Mucosa of gallbladder (tissue), 1 donor: ENCODE measurements at places on chromosomes 16 and 17. TPM values are rescaled to one million over a fixed set of nuclear protein-coding genes. Genes with fewer than 3 reads are reported as not detected.
A peak's percentile ranks its signal among the peaks of the same experiment; 100 is the strongest.

GRCh38 chr16:10037751-10038150 is 144.5 kb downstream of the GRIN2A start:
- no peak for DNase-seq

DNA sequence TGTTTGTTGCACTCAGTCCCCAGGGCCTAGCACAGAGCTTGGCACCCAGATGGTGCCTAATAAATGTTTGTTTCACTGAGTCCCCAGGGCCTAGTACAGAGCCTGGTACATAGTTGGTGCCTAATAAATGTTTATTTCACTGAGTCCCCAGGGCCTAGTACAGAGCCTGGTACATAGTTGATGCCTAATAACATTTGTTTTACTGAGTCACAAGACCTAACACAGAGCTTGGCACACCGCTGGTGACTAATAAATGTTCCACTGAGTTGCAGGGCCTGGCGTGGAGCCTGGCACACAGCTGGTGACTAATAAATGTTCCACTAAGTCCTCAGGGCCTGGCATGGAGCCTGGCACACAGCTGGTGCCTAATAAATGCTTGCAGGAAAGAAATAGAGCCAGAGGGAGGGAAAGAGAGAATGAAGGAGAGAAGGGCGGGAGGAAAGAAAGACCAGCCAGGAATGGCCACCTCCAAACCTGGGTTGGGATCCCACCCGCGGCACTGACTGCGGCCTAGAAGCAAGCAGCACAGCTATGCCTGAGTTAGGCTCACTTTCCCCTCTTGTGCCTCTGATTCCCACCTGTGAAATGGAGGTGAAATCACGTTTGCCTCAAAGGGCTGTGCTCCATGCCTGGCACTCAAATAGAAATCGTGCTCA is 7.5 kb downstream of the SLC5A11 start:
- no peak for DNase-seq

DNA sequence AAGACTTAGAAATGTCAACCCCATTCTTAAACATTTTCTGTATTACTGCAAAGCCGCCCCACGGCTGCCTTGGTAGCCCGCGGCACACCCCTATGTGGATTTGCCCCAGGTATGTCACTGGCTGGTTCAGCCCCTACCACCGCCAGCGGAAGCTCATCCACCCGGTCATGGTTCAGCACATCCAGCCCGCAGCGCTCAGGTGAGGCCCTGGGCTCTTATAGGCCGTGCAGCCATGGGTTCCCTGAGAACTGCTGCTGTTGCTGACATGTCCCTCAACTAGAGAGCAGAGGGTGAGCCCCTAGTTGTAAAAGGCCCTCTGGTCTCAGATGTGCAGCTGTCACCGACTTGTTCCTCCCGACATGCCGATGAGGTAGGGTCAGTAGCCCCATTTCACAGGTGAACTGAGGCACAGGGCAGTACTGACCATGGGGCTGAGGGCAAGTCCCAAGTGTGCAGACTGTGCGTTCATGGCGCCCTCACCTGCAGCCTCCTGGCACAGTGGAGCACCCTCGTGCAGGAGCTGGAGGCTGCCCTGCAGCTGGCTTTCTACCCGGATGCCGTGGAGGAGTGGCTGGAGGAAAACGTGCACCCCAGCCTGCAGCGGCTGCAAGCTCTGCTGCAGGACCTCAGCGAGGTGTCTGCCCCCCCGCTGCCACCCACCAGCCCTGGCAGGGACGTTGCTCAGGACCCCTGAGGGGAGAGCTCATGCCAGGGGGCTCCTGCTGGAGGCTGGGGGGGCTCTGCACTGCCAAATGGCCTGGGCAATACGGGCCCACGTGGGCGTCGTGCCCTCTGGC is 8.7 kb downstream of the CYBC1 start:
- DNase-seq = no peak

DNA sequence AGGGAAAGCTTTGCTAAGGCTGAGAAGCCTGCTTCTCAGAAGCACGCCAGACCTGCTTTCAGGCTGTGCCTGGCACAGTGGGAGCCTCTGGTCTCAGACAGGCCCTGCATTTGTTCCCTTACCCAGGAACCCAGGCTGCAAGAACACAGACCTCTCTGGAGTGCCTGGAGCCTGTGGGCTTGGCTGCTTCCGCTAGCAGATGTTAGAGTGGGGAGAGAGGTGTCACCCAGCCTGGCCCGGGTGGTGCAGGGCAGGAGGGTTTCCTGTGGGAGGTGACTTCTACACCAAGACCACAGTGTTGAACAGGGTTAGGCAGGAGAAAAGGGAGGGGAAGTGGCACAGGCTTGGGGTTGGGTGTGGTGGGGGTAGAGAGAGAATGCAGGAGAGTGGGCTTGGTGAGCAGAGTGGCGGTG is 35.8 kb upstream of the ADGRG1 start:
- DNase-seq = peak; percentile 40

- no peak for DNase-seq
These were observed 5.2 kb downstream of the C17orf50 start for GRCh38 chr17:35765756-35766488.

DNA sequence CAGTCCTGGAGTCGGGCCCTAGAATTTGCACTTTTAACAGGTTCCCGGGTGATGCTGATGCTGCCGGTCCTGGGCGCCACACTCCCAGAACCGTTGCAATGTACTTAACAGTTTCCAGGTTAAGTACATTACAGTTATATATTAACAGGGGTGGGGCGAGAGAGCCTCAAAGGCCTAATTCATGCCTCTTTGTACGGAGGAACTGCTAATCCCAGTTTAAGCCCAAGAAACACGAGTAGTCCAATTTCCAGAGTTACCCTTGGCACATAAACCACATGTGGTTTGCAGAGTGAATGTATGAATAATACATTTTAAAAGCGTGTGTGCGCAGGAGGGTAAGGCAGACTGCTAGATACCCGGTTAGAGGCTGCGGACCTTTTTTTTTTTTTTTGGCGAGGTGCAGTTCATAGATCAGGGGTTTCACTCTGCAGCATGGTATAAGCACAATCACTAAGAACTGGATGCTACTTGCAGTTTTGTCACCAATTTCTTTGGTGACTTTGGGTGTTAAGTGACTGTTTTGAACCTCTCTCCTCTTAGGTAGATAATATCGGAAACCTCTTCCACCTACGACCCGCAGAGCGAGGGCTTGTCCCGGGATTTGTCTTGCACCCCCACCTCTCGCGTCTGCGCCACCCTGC is 713 bp downstream of the COX11 start:
- no peak for DNase-seq

- no peak for DNase-seq
These were observed 39.1 kb downstream of the PRMT7 start for GRCh38 chr16:68349838-68350410.

The CLEC3A gene
- 3.5 TPM for total RNA-seq

The ARL17A gene
- total RNA-seq = 23.0 TPM

The STAC2 gene
- total RNA-seq = 1.3 TPM

The KRTAP2-1 gene
- total RNA-seq = not detected

The UTS2R gene
- not detected for total RNA-seq

The PABPN1L gene
- not detected for total RNA-seq

The MYH1 gene
- total RNA-seq = 0.52 TPM
